ENCODE measurements at places on chromosomes 7 and 10.

GRCh38 chr7:134209322-134210015, 82.3 kb downstream of the LRGUK start:
- DNase-seq = no peak

- no peak for DNase-seq
Measured at GRCh38 chr10:2881720-2882620, 185.4 kb upstream of the PFKP start.

GRCh38 chr7:129282865-129283264, 58.0 kb downstream of the AHCYL2 start:
- no peak for DNase-seq

- no peak for DNase-seq
Measured at GRCh38 chr10:33428682-33429081, 94.2 kb upstream of the NRP1 start.

- DNase-seq = no peak
Measured at GRCh38 chr7:3234851-3235250, 66.2 kb upstream of the SDK1 start.

GRCh38 chr7:16754856-16755317, 1.3 kb downstream of the TSPAN13 start:
- DNase-seq = no peak

DNA sequence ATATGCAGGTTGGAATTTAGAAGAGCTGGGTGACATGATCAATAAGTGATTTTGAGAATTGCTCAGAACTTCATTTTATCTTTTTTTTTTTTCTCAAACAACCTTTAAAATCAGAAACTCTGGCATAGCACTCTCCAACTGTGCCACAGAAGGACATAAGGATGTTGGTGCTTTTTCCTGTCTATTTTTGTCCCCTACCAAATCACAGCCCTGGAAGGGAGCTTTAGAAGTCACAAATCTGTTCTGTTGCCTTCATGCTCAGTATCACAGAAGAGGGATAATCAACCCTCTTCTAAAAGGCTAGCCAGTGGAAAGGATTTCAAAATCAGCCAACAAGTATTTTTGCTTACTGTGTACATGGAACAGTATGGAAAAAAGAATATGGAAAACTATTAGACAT, 14.8 kb upstream of the NRP1 start:
- no peak for DNase-seq

DNA sequence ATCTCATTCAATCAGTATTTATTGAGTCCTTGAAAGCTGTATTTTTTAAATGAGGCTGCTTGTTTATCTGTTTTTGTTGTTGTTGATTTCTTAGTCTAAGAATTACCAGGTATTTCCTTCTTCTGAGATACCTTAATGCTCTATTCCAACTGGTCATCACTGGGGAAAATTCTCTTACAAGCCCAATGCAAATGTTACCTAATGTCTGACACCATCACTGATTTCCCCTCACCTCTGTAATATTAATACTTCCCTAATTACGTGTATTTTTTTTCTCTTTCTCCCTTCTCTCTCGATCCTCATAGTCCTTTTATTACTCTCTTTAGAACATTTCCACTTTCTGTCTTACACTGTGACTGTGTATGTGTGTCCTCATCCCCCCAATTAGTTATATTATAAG, 13.9 kb downstream of the HDAC9 start:
- DNase-seq = no peak

DNA sequence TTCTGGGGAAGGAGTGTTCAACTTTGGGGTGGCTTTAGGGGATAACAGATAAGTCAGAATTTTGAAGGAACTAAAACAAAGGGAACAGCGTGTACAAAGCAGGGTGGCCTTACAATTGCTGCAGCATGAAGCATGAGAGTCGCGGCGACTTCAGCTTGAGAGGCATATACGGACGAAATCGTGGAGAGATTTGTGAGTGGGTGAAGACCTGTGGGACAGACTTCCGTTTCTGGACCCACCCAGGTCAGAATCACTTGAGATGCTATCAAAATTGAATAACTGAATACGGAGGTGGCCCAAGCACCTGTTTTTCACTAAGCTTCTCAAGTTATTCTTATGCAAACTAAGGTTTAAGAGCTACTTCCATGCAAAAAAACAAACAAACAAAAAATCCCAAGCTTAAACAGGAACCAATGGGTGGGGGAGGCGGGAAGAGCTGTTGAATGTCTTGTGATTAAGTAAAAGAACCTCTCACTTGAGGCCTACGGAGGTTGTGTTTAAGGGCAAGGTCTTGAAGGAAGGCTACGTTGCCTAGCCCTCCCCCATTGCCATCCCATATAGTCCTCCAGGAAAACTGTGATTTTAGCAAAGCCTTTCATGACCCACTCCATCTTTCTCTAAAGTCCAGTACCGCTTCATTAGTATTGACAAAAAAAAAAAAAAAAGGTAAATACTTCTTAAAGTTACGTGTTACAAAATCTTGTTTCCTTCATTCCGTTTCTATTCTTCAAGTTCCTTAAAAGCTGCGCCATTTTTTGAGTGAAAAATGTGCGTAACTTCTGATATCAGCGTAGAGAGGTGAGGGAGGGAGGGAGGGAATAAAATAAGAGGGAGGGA, 1.3 kb upstream of the TRIM24 start:
- no peak for DNase-seq

GRCh38 chr7:132897093-132897687, 184.7 kb downstream of the CHCHD3 start:
- no peak for DNase-seq

DNA sequence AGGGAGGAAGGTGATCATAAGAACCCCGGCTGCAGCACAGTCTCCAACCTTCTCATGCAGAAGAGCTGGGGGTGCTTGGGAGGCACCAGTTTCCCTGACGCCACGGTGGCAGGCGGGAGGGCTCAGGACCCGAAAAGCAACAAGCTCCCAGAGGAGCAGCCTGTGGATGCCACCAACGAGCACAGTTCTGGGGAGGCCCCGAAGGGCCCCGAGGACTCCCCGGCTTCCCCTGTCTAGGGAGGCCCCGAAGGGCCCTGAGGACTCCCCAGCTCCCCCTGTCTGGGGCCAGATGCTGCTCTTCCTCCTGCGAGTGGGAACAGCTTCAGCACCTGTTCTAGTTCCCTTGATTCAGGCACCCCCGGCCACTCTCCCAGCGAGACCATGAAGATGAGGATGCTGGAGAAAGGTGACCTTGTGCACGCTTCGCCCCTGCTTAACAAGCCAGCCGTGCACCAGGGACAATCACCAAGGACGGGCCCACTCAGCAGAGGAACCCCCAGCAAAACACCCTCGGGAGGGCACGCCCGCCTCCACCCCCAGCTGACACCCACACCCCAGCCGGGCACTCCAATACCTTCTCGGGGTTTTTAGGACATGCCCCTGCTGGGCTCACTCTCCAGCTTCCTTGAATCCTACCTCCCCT, 112.5 kb downstream of the PTPRN2 start:
- no peak for DNase-seq

GRCh38 chr7:85479918-85480643, 293.2 kb upstream of the SEMA3D start:
- DNase-seq = no peak

GRCh38 chr7:117088623-117089194, 135.4 kb downstream of the ST7 start:
- DNase-seq = no peak

Data from activated naive CD4-positive, alpha-beta T cell (primary cell).